ENCODE measurements at places on chromosomes 13 and 19.
A peak's percentile ranks its signal among the peaks of the same experiment; 100 is the strongest.

DNA sequence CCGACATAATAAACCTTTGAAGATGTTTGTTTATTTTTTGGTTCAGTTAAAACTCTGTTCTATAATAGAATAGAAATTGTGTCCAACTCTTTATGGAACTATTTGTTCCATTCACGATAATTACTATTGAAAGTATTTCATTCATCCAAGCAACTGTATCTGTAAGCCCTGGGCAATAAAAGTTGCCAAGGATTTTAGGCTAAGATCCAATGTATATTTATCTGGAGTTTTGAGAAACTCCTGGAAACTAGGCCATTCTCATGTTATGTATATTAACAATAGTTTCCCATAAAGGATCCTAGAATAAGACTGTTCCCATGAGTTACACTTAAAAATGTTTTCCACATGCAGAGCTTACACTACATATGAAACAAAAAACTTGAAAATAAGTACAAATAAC, 261.6 kb downstream of the SLITRK6 start:
- DNase-seq: no peak

GRCh38 chr13:101473458-101473857, 21.0 kb downstream of the ITGBL1 start:
- no peak for DNase-seq

GRCh38 chr13:33512880-33513554, 227.5 kb upstream of the STARD13 start:
- DNase-seq: no peak

- DNase-seq: peak; percentile 75
Measured at GRCh38 chr19:11581740-11582139, 4.3 kb upstream of the ACP5 start.

- DNase-seq: no peak
Measured at GRCh38 chr13:23609414-23609760, 39.2 kb downstream of the TNFRSF19 start.

DNA sequence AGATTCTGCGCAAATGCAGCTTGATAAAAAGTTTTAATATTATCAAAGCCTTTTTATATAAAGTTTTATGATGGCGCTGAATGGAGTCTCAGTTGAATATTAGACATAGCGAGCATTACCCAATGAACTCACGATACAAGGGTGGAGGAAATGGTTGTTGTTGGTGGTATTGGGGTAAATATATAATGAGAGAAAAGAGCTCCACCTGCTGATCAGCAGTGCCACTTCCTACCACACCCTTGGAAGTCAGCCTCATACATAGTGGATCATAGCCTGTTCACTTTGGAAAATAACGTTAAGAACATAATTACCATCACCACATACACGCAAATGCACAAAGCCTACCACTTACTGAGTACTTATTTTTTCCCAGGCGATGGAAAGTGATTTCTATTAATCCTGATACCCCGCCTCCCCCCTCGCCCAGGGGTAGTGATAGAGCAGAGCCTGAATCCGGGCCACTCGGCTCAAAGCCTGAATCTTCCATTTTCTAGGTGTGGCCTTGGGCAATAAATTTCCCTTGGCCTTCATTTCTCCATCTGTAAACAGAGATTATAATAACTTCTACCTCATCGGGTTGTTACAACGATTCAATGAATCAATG, 358.3 kb downstream of the KLF5 start:
- DNase-seq: peak; percentile 13

DNA sequence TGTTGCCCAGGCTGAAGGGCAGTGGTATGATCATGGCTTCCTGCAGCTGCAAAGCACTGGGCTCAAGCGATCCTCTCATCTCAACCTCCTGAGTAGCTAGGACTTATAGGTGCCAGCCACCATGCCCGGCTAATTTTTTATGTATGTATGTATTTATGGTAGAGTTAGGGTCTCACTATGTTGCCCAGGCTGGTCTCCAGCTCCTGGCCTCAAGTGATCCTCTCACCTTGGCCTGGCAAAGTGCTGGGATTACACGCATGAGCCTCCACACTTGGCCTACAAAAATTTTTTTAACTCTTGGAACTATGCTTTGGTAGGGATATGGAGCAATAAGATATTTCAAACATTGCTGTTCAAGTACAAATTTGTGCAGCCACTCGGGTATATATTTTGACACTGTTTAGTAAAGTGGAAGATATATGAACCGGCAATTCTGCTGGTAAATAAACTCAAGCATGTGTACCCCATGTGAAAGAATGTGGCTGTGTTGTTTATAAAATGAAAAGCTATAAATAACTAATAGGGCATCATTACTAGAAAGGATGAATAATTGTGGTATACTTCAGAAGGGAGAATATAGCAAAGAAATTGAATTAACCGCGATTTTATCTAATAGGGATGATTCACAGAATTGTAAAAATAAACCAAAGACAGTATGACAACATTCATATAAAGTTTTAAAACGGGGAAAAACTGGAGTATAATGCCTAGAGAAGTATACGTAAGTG, 1.1 kb downstream of the ZNF566 start:
- DNase-seq: no peak

DNA sequence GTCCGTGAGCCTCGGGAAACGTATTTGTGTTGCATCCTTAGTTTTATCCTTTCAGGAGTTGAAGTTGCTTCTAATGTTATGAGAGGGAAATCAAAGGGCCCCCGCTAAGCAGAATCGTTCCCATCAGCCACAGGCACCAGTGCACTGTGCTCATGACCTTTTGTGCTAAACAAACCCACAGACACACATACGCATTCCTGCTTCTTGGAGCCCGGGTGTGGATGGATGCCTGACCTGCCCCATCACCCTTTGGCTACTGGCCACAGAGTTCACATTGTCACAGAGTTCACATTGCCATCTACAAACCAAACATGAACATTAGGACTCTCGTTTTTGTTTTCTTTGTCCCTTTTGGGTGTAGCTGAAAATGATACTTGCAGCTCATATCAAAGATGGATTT, 47.2 kb downstream of the CHST8 start:
- no peak for DNase-seq

- DNase-seq: no peak
Measured at GRCh38 chr19:3207461-3208242, 16.8 kb upstream of the CELF5 start.

DNA sequence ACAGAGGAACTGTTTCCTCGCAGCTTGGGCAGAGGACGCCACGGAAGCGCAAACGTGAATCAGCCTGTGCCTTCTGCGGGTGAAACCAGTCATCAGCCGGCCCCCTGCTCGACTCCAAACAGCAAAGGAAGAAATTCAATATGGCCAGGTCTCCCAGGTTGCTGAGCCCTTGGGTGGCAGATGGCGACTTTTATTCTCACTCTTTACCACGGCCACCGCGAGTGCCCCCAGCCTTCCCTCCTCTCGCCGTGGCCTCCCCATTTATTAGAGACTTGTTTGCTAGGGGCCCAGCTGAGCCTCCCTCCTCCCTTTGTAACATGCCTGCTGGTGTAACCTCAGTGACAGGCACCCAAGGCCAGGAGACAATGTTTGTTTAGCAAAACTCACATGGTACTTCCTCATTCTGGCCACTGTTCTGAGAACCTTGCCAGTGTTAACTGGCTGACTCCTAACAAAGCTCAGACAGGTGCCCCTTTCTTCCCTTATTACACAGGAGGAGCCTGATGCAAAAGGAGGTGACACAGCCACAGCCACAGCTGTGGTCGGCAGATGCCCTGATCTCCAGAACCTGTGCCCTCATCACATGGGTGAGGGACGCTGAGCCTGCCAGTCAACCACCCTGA, 5.8 kb downstream of the RAB20 start:
- DNase-seq: peak; percentile 45

GRCh38 chr19:30102239-30102638, 160.2 kb downstream of the URI1 start:
- DNase-seq: no peak

Data from GM10248 (cell line).